Astrocyte of the hippocampus (primary cell): ENCODE measurements at places on chromosomes 13 and 19.

- no peak for DNase-seq
Observed at GRCh38 chr13:94318418-94318817, 161.1 kb downstream of the DCT start.

GRCh38 chr13:60148918-60149317 lies 14.8 kb downstream of the DIAPH3 start:
- no peak for DNase-seq

GRCh38 chr13:23617551-23618024 lies 47.4 kb downstream of the TNFRSF19 start:
- peak; percentile 95 for DNase-seq

DNA sequence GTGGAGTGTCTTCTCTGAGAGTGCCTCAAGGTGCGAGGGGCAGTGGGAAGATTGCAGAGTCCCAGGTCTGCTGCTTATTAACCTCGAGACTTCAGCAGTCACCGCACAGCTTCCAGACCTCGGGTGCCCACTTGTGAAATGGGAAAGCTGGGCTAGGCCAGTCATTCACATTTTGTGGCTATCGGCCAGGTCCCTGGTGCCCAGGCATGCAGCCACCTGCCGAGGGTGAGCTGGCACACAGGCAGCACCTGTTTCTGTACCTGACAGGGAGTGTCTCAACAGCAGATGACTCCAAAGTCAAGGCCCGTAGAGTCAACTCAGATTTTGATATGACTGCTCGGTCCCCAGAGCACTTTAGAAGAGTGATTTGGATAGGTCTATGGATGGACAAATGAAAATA lies 21.9 kb downstream of the UQCRFS1 start:
- DNase-seq = no peak

GRCh38 chr19:43923875-43924274 lies 11.2 kb downstream of the ZNF45 start:
- DNase-seq = no peak

DNA sequence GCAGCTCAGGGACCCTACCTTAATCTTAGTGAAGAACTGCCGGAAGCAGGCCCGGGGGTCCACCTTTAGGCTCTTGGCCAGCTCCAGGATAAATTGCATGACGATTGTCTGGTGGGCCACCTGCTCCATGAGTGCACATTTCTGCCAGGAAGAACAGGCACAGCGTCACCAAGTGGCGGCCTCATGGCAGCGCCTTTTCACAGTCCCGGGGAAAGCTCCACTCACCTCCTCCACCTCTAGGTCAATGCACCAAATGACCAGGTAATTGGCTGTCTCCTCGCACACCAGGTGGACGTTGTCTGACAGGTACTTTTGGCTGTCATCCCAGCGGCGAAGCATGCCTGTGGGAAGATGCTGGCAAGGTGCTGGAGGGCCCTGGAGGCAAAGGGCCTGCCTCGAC lies 8.3 kb downstream of the CDC37 start:
- no peak for DNase-seq

DNA sequence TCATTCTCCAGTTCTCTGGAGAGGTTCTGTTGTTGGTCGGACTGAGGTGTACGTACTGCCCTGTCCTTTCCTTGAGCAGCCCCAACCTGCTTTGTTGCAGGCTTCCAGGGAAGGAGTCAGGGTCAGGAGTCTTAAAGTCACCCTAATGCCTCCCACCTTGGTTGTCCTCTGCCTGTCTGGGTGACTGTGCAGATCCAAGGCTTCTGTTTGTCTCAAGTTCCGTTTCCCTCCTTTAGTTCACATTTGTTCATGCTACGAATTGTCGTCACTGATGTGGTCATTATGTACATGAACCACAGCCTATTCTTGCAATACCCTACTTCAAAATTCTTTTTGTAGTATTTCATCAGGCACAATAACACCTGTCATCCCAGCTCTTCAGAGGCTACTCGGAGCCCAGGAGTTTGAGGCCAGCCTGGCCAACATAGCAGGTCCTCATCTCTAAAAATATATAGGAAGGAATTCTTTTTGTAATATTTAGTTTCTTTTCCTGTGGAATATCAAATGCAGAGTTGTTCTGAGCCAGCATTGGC lies 7.4 kb downstream of the ZNF586 start:
- DNase-seq = no peak

GRCh38 chr13:32409561-32410421 lies 18.1 kb downstream of the N4BP2L1 start:
- DNase-seq = peak; percentile 71

GRCh38 chr13:45138282-45138681 lies 18.0 kb downstream of the GTF2F2 start:
- DNase-seq = peak; percentile 48

- DNase-seq = no peak
Observed at GRCh38 chr13:20700288-20700687, 3.2 kb upstream of the IL17D start.

GRCh38 chr13:48242677-48243076 lies 9.7 kb downstream of the ITM2B start:
- no peak for DNase-seq

- DNase-seq = no peak
Observed at GRCh38 chr13:20412691-20413355, 112.8 kb downstream of the CRYL1 start.

DNA sequence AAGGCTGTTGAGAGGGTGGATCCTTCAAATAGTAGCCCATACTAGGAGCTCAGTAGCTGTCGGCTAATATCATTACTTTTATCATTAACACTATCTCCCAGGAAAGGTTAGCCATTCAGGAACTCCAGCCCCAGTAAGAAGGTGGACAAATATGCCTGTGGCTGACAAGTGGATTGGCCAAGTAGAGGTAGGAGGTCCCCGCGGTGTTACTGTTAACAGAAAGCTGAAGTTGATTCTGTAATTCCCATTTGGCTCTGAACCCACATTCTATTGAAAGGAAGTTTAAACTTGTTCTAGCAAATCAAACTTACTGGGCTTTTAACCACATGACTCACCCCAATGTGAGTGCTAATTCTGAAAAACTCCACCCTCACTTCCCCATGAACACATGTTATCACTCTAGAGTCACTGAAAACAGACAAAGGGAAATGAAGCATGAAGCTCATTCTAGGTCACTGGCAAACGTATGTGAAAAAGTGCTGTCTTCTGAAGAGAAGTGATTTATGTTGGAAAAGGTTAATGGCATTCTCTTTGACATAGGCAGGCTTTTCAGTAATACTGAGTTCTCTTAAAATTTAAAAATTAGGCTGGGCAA lies 273.5 kb downstream of the FGF14 start:
- DNase-seq = peak; percentile 74

DNA sequence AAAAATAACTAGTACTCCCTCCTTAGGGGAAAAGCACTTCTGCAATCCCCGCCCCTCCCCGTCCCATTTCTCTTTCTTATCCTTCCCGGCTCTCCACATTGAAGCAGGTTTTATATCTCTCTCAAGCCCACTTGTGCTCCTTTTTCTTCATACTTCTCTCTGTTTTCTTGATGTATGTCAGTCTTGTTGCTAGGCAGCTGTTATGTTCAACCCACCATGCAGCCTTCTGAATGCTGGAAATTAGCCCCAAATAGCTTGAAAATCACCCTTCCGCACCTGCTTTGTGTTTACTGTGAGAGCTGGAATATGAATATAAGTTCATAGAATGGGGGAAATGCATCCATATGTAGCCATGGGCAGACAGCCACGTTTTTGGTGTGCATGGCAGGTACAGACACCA lies 461.4 kb downstream of the MYO16 start:
- DNase-seq = no peak

DNA sequence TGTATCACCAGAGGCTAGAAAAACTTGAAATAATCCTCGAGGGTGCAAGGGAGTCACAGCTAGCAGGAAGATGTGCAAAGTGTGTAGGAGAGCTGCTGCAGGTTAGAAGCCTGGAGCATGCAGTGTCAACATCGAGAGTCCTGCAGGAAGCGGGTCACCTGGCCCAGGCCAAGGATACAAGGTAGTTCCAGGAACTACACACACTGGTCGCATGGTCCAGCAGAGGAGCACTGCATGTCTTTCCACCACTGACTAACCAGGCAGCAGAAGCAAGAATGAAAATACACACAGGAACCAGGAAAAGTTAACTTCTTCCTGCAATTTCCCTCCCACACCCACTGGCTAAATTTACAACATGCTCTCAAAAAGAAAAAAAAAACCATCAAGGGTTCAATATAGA lies 36.0 kb upstream of the MIR17HG start:
- no peak for DNase-seq

- DNase-seq = peak; percentile 41
Observed at GRCh38 chr19:7870571-7871436, 3.4 kb downstream of the PRR36 start.

- DNase-seq = peak; percentile 94
Observed at GRCh38 chr13:45047394-45048310, 58.3 kb downstream of the GPALPP1 start.

- peak; percentile 29 for DNase-seq
Observed at GRCh38 chr13:27920677-27921420, 1.0 kb downstream of the PDX1 start.

- DNase-seq = peak; percentile 84
Observed at GRCh38 chr19:4914736-4915501, 5.6 kb downstream of the UHRF1 start.

- peak; percentile 85 for DNase-seq
Observed at GRCh38 chr13:94825507-94825906, 113.2 kb upstream of the SOX21 start.

DNA sequence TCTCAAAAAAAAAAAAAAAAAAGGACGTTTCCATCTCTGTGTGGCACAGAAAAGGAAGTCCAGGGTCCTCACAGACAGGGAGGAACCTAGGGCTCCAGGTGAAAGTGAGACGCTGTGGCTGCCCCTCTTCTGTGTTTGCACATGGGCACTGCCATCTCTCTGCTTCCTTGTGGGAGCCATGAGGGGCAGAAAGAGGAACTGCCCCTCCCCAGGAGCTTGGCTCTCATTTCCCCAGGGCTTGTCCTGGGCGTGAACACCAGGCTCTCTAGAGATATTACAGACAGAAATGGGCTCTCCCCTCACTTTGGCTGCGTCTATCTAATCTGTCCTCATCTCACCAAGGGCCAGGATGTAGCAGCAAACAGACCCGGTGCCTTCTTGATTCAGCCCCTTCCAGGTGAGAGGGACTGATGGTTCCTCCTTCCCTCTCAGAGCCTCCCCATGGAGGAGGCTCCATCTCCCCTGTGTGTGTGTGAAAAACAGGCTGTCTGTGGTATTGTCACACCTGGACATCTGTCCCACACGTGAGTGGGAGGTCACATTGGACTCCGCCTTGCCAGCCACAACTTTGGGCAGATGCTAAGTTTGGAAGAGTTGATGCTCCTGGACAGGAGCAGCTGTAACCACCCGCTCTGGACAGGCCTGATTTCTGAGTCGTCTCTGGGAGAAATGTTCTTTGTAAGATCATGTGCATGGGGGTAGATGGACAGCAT lies 840 bp upstream of the LILRA4 start:
- DNase-seq = no peak

GRCh38 chr13:59319276-59319675 lies 844.5 kb downstream of the DIAPH3 start:
- DNase-seq = no peak

DNA sequence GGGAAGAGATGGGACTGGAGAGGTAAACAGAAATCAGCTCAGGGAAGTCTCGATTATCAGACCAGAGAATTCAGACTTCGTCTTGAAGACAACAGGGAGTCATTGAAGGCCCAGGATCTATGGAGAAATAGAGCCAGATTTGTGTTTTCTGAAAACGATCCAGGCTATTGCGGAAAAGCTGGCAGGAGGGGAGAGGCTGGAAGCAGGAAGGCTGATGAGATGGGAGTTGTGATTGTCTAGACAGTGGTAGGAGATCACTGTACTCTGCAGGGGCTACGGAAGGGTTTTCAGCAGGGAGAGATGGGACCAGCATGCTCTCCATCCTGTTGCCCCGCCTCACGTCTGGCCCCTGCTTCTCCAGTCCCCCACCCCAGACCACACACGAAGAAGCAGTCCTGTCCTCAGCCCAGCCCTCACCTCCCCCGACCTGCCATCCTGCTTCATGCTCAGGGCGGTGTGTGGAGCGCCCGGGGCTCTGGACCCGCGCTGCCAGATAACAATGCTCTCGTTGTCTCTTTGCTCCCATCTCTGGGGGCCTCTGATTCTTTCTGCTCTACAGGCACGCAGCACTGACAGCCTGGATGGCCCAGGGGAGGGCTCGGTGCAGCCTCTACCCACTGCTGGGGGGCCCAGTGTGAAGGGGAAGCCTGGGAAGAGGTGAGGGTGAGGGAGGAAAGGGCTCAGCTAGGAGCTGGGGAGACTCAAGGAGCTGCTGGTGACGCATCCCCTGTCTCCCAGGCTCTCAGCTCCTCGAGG lies 1.9 kb downstream of the ARHGAP33 start:
- DNase-seq = no peak

DNA sequence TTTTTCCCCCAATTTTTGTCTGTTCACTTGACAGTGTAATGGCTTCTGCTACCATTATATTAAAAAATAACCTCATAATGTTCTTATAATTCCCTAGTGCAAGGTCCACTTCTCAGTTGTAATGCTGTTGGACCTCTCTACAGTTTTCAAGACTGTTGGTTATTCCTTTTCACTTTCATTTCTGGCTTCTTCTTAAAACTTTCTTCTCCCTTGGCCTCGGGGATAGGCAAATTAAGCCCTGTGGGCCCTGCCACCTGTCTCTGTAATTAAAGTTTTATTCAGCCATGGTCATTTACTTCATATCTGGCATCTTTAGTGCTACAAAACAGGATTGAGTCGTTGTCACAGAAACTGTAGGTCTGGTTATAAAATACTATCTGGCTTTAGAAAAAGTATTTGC lies 313.5 kb downstream of the KLF12 start:
- no peak for DNase-seq

- no peak for DNase-seq
Observed at GRCh38 chr13:33259296-33259695, 26.3 kb downstream of the STARD13 start.

DNA sequence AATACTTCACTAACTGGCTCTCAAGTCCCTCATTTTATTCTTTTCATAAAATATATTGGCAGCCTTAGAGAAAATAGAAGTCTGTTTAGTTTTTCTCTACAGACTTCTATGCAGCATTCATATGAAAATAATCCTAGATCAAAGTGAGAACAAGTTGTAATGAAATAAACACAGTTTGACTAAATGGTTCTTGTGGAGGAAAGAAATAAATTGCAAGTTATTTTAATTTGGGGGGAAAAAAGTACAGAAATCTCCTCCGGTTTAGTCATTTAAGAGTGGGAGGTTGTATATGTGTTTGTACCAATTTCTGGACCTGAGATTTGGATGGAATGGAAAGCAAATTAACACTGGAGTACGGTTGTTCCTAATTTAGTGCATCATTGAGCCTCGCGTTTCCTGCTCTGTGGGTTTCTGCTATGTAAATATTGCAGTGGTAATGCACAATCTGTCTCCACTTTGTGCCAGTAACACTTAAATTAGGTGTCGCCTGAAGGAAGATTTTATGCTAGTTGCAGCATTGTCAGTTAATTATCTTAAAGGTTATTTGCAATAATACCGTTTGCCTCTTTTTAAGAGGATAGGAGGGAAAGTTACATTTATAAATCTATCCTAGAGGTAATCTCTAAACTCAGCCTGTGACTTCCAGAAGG lies 100.2 kb downstream of the ZIC5 start:
- no peak for DNase-seq

DNA sequence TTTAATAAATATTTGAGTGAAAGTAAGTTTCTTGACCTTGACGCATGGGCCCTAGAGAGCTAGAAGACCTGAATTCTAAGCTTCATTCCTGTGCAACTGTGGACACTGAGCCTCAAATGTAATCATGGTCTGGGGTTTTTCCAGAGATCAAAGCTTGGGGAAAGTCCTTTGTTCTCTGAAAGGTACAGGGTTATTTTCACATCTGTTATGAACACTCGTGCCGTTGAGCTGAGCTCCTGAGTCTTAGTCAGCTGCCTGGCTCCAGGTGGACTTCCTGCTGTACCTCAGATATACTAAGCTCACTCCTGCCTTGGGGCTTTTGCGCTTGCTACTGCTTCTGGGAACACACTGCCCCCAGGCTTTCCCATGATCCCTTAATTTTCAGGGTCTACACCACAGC lies 7.5 kb upstream of the ZBTB32 start:
- no peak for DNase-seq

- peak; percentile 59 for DNase-seq
Observed at GRCh38 chr19:48400018-48400742, 6.7 kb downstream of the GRIN2D start.
